Body of pancreas (tissue), 4 donors: ENCODE measurements at places on chromosomes 12 and 14. TPM values are rescaled to one million over a fixed set of nuclear protein-coding genes. Genes with fewer than 3 reads are reported as not detected.

DNA sequence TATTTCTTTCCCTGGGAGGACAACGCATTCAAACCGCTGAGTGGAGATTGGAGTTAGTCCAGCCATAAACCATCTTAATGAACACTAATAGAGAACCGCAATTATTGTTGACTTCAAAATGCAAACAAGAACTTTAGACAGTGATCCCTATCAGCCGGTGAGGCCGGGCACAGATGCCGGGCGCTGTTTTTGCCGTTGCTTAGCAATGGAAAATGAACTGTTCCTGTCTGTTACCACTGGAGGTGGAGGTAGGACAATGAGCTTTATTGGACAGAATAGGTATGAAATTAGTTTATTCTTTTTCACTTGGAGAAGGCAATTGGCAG is 216.8 kb downstream of the TTC8 start:
- no peaks in the 10 kb centered on the region for H3K36me3 ChIP-seq
- no peaks in the 10 kb centered on the region for H3K27me3 ChIP-seq
- peak overlapping the region; percentile 92 for H3K27ac ChIP-seq
- DNase-seq, result peak; percentile 75
- H3K4me3 ChIP-seq, result no peak overlapping the region

GRCh38 chr12:79826267-79827128 is 108.4 kb downstream of the PPP1R12A start:
- H3K27me3 ChIP-seq, result no peaks in the 10 kb centered on the region
- peaks cover 2% of the 10 kb centered on the region for H3K36me3 ChIP-seq
- DNase-seq, result no peak
- no peak overlapping the region for H3K4me3 ChIP-seq
- H3K27ac ChIP-seq, result no peak overlapping the region

DNA sequence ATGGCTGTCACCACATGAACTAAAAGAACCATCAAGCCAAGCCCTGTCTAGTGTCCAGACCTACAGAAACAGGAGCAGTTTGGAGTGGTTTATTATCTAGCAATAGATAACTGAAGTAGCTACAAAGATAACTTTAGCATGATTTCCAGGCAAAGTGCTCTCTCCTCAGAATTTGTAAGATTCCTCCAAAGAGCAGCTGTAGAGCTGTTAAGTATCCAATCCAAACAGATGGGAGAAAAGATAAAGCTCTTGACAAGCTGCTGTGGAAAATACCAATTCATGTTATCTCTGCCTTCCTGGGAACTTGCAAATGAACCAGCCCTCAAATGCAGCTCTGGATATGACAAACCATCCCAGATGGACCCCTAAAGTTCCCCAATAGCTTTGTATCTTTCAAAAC is 78.9 kb upstream of the RESF1 start:
- DNase-seq, result no peak
- no peaks in the 10 kb centered on the region for H3K4me1 ChIP-seq
- H3K27me3 ChIP-seq, result no peaks in the 10 kb centered on the region

ITGB7 gene
- 4.9 TPM for total RNA-seq

DNA sequence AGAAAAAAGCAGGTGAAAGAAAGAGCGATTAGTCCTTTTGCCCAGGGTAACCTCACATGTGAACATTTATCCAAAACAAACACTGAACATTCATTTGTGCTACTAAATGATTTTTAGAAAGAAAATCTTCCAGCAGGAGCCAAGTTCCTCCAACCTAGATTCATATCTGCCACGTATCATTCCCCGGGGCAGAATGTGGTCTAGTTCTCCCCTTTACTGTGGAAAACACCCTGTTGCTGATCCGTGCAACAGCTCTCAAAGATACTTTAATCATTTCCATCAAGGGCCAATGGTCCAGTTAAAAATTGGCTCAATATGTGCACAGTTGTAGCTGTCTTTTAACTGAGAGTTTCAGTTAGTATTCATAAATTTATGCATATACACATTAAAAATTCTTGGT is 479.1 kb downstream of the ATP23 start:
- no peaks in the 10 kb centered on the region for H3K4me1 ChIP-seq
- H3K27ac ChIP-seq, result no peak overlapping the region
- no peak for DNase-seq
- H3K36me3 ChIP-seq, result no peaks in the 10 kb centered on the region
- no peaks in the 10 kb centered on the region for H3K27me3 ChIP-seq
- no peak overlapping the region for H3K4me3 ChIP-seq

GPR84 gene
- not detected for total RNA-seq

TAS2R20 gene
- total RNA-seq, result 7.5 TPM

- H3K4me1 ChIP-seq, result peaks cover 24% of the 10 kb centered on the region
- H3K36me3 ChIP-seq, result no peaks in the 10 kb centered on the region
- DNase-seq, result peak; percentile 30
- peak overlapping the region; percentile 73 for H3K27ac ChIP-seq
Observed at GRCh38 chr12:56104815-56105608, 653 bp downstream of the PA2G4 start.

GRCh38 chr12:93154753-93155480 is 222.8 kb upstream of the NUDT4 start:
- no peaks in the 10 kb centered on the region for H3K36me3 ChIP-seq
- DNase-seq, result no peak
- no peaks in the 10 kb centered on the region for H3K27me3 ChIP-seq
- peak overlapping the region; percentile 17 for H3K27ac ChIP-seq

LRP1-AS gene
- not detected for total RNA-seq

- H3K4me1 ChIP-seq, result no peaks in the 10 kb centered on the region
- no peak for DNase-seq
- H3K27me3 ChIP-seq, result no peaks in the 10 kb centered on the region
- H3K4me3 ChIP-seq, result no peak overlapping the region
- no peaks in the 10 kb centered on the region for H3K36me3 ChIP-seq
Observed at GRCh38 chr12:23703051-23703450, 246.4 kb downstream of the SOX5 start.

PLCZ1 gene
- not detected for total RNA-seq

DNA sequence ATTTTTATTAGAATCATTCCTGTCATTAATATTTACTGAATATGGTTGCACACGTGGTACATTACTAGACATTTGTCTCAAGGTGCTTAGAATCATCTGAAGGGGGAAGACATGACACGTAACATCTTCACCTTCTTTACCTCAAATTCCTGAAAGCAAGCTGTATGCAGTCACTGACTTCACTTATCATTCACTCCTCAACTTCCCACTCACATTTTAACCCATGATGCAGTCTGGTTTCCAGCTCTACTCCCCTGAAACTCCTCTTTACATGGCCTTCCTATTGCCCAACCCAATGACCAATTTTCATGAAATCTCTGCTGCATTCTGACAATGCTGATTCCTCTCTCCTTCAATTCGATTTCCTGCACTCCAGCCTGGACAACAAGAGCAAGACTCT is 5.8 kb upstream of the PSMC6 start:
- no peak for DNase-seq
- H3K27ac ChIP-seq, result peak overlapping the region; percentile 76
- H3K36me3 ChIP-seq, result no peaks in the 10 kb centered on the region
- no peaks in the 10 kb centered on the region for H3K27me3 ChIP-seq

- peaks cover 4% of the 10 kb centered on the region for H3K4me1 ChIP-seq
- H3K4me3 ChIP-seq, result no peak overlapping the region
- no peak overlapping the region for H3K27ac ChIP-seq
- peak; percentile 66 for DNase-seq
- no peaks in the 10 kb centered on the region for H3K27me3 ChIP-seq
- H3K36me3 ChIP-seq, result no peaks in the 10 kb centered on the region
Observed at GRCh38 chr12:83389237-83389996, 702.7 kb downstream of the TMTC2 start.

DNA sequence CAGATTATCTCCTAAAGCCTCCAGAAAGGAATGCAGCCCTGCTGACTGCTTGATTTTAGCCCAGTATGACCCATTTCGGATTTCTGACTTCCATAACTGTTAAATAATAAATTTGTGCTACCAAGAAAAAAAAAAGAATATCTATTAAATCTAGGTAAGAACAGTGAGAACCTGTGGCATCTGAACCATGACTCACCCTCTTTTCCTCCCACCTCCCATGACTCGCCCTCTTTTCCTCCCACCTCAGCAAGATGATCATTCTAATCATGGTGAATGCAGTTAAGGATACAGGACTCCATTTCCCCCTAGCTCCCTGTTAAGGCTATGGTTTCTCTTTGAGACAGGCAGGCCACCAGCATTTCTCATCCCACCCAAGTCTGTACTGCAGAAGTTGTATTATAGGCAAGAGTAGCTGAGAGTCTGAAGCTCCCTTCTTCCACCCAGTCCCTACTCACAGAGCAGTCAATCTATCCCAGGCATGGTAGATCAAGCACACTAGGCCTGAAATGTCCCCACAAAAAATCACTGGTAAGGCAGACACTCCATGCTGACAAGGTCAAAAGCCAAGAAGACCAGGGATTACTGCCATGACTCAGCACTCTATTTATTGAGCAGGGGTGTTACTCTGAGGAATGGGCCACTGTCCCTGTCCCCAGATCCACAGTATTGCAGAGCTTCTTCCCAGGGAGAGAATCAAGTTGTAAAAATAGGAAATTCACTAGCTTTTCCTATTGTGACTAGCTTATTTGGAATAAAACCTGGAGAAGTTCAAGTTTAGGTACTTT is 188.9 kb downstream of the ADAMTS20 start:
- no peak overlapping the region for H3K27ac ChIP-seq
- no peaks in the 10 kb centered on the region for H3K27me3 ChIP-seq
- no peak for DNase-seq
- H3K4me3 ChIP-seq, result no peak overlapping the region
- no peaks in the 10 kb centered on the region for H3K4me1 ChIP-seq

- no peak overlapping the region for H3K27ac ChIP-seq
- H3K4me3 ChIP-seq, result no peak overlapping the region
- no peaks in the 10 kb centered on the region for H3K27me3 ChIP-seq
Observed at GRCh38 chr12:107223821-107224220, 130.5 kb upstream of the CRY1 start.

NANOG gene
- 2.3 TPM for total RNA-seq

KLRC4 gene
- total RNA-seq, result not detected

DNA sequence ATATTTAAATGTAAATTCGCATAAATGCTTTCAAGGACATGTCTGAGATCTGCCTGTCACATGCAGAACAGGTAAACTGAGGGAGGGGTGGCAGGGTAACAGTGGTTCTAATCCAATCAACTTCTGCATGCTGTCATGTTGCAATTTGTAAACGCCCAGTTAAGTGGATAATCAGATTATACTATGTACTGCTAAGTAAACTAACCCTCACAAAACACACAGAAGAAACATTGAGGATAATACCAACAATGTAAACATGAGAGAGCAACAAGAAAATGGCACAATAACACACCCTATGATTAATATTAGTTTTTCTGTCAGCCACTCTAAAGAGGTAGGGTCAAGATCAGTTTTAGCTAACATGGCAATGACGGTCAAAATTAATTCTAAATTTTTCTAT is 123.7 kb downstream of the KIF21A start:
- H3K4me1 ChIP-seq, result no peaks in the 10 kb centered on the region
- no peak for DNase-seq
- no peaks in the 10 kb centered on the region for H3K27me3 ChIP-seq
- H3K4me3 ChIP-seq, result no peak overlapping the region
- no peaks in the 10 kb centered on the region for H3K36me3 ChIP-seq

GRCh38 chr12:108849660-108850059 is 7.7 kb downstream of the SSH1 start:
- H3K4me3 ChIP-seq, result no peak overlapping the region
- H3K4me1 ChIP-seq, result peaks cover 23% of the 10 kb centered on the region
- peaks cover 2% of the 10 kb centered on the region for H3K36me3 ChIP-seq
- DNase-seq, result no peak
- peak overlapping the region; percentile 52 for H3K27ac ChIP-seq

DNAH10 gene
- 0.26 TPM for total RNA-seq

- H3K27me3 ChIP-seq, result no peaks in the 10 kb centered on the region
- H3K36me3 ChIP-seq, result peaks cover 19% of the 10 kb centered on the region
- peaks cover 18% of the 10 kb centered on the region for H3K4me1 ChIP-seq
- no peak overlapping the region for H3K27ac ChIP-seq
- H3K4me3 ChIP-seq, result no peak overlapping the region
- no peak for DNase-seq
Observed at GRCh38 chr12:109910969-109911348, 10.9 kb downstream of the TCHP start.

- H3K4me1 ChIP-seq, result peaks cover 8% of the 10 kb centered on the region
- H3K36me3 ChIP-seq, result no peaks in the 10 kb centered on the region
- peak overlapping the region; percentile 94 for H3K27ac ChIP-seq
- no peaks in the 10 kb centered on the region for H3K27me3 ChIP-seq
- DNase-seq, result peak; percentile 55
Observed at GRCh38 chr12:120529641-120530417, 871 bp upstream of the COQ5 start.

TULP3 gene
- 7.8 TPM for total RNA-seq

GRCh38 chr14:63962906-63963305 is 110.1 kb downstream of the SYNE2 start:
- no peaks in the 10 kb centered on the region for H3K27me3 ChIP-seq
- no peaks in the 10 kb centered on the region for H3K36me3 ChIP-seq
- no peak overlapping the region for H3K4me3 ChIP-seq
- no peak for DNase-seq
- H3K4me1 ChIP-seq, result no peaks in the 10 kb centered on the region

- no peak overlapping the region for H3K4me3 ChIP-seq
- H3K4me1 ChIP-seq, result peaks cover 55% of the 10 kb centered on the region
- H3K27me3 ChIP-seq, result no peaks in the 10 kb centered on the region
- DNase-seq, result no peak
Observed at GRCh38 chr12:124493809-124494750, 73.3 kb downstream of the NCOR2 start.

DNA sequence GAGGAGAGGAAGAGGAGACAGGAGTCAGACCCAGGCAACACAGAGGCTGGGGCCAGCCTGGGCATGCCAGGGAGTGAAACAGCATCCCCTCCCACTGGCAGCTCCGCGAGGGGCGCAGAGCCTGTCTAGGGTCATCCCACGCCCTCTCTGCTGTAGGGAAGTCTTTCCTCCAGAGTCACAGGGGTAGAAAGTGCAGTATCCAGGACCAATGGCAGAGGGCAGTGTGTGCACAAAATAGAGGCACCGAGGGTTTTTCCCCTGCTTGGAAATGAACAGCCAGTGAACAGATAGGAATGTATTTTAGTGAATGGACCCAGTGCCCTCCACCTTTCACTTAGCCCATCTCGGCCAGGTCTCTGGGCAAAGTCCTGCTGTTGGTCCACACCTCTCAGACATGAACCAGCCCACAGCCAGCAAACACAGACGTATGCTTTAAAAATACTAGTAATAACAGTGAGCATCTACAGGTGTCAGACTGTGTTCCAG is 9.4 kb upstream of the KRT74 start:
- no peak overlapping the region for H3K4me3 ChIP-seq
- H3K27ac ChIP-seq, result no peak overlapping the region
- H3K4me1 ChIP-seq, result no peaks in the 10 kb centered on the region
- peak; percentile 57 for DNase-seq

CYP46A1 gene
- 1.3 TPM for total RNA-seq

DNA sequence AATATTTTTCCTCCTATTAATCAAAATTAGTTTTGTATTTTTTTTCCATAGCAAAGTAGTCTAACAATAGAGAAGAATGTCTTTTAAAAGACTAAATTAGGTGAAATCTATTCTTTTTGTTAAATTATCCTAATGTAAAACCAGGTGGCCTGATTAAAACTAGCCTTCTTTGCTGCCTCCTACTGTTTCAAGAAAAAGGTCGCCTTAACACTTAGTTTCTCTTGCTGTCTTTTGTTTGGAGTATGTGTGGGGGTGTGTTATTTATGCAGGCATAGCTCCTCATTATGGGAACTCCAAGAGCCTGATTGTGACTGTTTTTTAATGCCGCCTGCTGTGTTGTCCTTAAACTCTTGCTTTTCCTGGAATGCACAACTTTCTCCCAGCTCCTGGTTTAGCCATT is 855.3 kb downstream of the DIO2 start:
- H3K4me1 ChIP-seq, result no peaks in the 10 kb centered on the region
- no peak for DNase-seq
- H3K27ac ChIP-seq, result no peak overlapping the region
